ENCODE measurements at places on chromosomes 11 and 22.

DNA sequence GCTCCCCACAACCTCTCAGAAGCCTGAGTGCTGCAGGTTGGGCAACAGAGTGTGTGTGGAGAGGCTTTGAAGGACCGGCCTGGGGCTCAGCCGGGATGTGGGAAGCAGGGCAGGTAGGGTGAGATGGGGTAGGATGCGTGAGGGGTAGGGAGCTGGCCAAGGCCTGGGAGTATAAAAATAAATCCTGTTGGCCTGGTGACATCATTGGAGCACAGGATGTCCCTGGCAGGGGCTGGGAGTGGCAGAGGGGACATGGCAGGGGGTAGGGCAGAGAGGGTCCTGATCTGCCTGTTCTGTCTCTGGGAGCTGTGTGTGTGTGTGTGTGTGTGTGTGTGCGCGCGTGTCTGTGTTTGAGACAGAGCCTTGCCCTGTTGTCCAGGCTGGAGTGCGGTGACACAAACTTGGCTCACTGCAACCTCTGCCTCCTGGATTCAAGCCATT, 28.6 kb downstream of the TEF start:
- DNase-seq = no peak

DNA sequence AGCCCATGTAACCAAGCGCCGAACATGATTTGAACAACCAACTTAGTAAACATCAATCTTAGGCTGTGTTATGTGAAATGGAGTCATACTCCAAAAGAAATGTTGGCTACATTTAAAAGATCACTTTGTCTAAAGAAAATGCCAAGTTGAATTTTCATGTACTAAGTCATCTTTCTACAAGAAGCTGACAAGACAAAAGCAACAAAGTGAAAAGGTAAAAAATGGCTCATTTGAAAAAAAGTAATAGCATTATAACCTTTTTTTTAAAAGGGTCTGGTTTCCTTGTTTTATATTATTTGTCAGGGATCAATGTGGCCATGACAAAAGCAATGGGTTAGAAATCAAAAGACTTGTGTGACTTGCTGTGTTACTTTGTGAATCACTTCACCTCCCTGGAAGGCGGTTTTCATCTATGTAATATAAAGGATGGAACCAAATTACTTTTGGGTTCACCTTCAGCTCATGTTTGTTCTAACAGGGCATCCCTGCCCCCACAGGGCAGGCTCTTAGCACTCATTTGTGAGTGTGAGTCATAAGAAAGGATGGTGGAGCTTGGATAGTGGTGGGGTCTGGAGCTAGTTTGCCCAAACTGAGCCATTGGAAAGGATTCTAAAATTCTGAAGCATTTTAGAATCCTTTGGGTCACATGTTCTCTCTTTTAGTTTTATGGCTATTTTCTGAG, 131.9 kb upstream of the MTMR2 start:
- no peak for DNase-seq

- DNase-seq = no peak
Observed at GRCh38 chr22:42962295-42963230, 52.4 kb downstream of the PACSIN2 start.

DNA sequence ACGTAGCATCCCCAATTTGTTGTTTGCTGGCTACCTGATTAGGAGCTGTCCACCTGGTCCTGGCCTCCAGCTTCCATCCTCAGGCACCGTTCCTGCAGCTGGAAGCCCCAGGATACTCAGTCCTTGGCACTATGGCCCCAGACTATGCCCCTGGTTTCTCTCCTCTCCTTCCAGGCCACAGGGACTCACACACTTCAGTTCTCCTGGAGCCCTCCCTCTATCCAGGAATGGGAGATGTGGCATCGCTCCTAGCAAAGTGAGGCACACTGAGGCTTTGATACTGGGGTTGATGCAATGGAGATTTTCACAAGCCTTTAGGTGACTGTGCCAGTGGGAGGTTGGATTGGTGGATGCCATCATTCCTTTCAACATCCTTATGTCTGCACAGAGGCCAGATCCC, 142.8 kb upstream of the B3GAT1 start:
- no peak for DNase-seq

GRCh38 chr11:71502026-71502425, 25.0 kb upstream of the KRTAP5-7 start:
- DNase-seq = no peak

DNA sequence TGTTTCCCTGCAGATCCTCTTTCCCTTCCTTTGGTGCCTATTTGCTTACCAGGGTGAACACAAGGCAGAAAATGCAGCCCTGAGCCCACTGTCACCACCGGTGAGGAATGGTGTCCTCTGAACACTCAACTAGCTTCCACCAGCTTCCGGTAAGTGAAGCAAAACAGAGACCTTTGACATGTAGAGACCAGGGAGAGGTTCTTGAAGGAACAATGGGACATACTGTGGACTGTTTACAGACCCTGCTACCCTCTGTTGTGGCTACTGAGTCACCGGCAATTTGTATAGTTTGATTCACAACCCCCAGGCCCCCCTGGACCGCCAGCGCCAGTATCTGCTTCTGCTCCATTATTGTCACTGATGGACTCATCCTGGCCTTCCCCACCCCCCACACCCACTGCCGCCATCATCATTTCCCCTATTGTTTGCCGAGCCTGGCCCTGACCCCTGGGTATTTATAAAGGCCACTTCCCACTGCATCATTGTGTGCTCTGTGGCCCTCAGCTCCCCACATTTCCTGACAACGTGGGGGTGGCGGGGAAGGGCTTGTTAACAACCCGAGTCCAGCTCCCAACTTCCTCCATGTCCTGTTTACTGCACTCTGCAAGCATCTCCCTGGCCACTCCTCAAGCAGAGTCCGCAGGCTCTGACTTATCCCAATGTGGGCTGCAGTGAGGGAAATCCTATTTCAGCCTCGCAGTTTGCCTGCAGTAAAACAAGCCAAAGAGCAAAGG, 252.9 kb downstream of the ETS1 start:
- no peak for DNase-seq
